Posterior cingulate gyrus (tissue), 11 donors: ENCODE measurements at places on chromosomes 2 and 18.

- no peak for DNase-seq
Measured at GRCh38 chr18:55013086-55013485, 53.8 kb upstream of the CCDC68 start.

- DNase-seq = peak; percentile 82
Measured at GRCh38 chr2:232628466-232629128, 4.8 kb upstream of the EFHD1 start.

DNA sequence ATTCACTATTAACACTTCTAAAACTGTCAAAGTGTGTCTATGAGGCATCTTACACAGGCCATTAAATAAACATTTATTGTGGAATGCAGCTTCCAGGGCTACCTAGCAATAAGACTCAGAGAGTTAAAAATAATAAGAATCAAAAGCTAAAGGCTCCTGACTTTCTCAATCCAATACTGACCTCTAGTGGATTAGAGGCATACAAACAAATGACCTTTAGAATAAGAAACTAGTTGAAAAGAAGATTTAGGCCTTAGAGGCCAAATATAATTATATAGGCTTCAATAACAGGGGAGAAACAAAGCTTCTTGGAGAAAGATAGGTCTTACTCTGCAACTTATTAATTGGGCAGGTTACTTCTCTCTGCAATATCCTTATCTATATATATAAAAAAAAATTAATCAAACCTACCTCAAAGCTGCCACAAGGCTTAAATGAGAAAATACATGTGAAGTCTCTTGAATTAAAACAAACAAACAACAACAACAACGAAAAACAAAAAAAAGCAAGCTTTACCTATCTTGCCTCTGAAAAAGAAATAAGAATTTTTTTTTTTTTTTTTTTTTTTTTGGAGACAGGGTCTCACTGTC, 246.1 kb downstream of the EXOC6B start:
- DNase-seq = no peak

GRCh38 chr2:236689981-236690380, 120.4 kb downstream of the ACKR3 start:
- no peak for DNase-seq

GRCh38 chr2:65231892-65232477, 4.4 kb downstream of the ACTR2 start:
- DNase-seq = no peak

- no peak for DNase-seq
Measured at GRCh38 chr2:190641469-190641868, 7.4 kb upstream of the NAB1 start.

DNA sequence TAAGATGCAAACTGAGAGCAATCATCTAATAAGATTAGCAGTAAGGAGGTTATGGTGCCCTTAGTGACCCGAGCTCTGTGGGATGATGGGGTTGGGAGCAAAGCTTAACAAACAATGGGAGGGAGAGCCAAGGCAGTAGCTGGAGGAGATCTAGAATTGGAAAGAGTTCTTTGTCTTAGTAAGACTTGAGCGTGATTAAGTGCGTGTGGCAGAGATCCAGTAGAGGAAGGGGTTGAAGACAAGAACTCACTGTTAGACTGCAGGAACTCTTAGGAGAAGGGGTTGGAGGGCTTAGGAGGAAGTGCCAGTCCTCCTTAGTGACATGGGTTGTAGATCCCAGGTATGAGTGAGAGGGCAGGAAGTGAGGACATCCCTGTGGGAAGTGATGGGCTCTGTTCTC, 184.7 kb downstream of the GFPT1 start:
- no peak for DNase-seq

DNA sequence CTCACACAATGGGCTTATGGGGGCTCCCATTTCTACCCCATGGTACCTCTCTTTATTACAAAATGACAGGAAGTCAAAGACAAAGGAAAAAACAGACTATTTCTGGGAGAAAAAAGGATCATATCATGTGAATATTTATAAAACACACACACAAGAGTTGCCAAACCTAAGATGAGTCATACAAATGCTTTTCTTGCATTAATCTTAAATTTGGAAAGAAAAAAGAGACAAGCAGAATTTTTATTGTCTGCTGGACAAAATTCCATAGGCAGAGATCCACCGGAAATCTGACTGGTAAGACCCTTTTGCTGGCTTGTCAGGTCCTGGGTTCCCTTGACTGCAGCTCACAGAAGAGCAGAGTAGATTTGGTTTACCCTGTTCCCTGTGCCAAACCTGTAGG, 1732.3 kb upstream of the PIK3C3 start:
- DNase-seq = no peak

DNA sequence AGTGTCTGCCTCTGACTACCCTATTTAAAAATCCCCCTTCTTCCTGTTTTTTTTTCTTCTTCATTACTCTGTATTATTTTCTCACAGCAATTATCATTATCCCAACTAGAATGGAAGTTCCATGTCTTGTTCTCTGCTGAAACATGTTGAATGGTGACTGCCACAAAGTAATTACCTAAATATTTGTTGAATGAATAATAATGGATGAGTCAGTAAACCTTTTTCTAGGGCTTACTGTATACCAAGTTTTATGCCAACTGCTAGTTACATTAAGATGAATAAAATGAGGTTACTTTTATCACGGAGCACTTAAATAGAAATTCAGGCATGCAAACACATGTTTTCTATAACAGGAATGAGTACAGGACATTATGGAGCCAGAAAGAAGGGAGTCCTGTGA, 490.6 kb downstream of the THSD7B start:
- DNase-seq = no peak

GRCh38 chr18:44548291-44549221, 132.1 kb upstream of the SETBP1 start:
- no peak for DNase-seq

- no peak for DNase-seq
Measured at GRCh38 chr2:48471048-48471474, 58.9 kb upstream of the STON1 start.

DNA sequence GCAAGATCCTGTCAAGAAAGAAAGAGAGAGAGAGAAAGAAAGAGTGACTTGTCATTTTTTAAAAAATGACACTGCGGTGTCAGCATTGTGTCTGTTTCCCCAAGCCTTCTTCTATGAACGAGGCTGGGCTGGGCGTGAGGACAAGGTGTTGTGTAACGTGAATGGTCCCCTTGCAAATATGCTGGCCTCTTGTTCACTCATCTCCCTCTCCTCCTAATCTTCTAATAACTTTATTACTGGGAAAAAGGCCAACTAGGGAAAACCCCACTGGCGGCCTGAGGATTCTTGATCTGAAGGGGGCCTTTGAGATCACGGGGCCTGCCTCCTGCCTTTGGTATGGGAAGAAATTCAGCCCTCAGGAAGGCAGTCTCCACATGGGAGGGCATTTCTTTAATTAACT, 163.1 kb downstream of the MIB1 start:
- no peak for DNase-seq

DNA sequence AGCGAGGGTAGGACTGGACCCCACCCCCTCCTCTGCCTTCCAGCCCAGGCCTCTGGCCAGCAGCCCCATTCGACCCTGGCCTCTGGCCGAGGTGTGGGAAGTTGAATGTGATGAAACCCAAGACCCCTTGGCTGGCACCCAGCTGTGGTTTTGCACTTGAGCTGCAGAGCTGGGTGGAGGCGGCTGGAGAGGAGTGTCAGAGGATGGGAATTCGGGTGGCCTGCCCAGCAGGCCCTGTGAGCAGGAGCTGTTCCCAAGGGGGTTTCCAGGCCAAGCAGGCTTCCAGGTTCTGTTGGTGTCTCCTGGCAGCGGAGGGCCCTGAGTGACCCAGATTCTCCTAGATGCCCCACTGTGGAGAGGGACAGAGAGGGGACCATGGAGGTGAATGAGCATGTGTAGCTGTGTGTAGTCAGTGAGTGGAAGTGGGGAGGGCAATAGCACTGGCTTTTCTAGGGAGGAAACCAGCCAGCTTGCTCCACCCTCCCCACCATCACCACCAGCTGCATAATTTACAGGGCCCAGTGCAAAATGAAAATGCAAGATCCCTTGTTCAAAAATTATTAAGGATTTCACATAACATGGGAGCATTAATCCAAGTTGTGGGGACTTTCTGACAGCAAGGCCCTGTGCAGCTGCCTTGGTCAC, 172.2 kb upstream of the HAAO start:
- no peak for DNase-seq

- no peak for DNase-seq
Measured at GRCh38 chr2:70921839-70922234, 13.9 kb upstream of the ATP6V1B1 start.

- DNase-seq = no peak
Measured at GRCh38 chr2:223082706-223083105, 30.7 kb downstream of the KCNE4 start.

DNA sequence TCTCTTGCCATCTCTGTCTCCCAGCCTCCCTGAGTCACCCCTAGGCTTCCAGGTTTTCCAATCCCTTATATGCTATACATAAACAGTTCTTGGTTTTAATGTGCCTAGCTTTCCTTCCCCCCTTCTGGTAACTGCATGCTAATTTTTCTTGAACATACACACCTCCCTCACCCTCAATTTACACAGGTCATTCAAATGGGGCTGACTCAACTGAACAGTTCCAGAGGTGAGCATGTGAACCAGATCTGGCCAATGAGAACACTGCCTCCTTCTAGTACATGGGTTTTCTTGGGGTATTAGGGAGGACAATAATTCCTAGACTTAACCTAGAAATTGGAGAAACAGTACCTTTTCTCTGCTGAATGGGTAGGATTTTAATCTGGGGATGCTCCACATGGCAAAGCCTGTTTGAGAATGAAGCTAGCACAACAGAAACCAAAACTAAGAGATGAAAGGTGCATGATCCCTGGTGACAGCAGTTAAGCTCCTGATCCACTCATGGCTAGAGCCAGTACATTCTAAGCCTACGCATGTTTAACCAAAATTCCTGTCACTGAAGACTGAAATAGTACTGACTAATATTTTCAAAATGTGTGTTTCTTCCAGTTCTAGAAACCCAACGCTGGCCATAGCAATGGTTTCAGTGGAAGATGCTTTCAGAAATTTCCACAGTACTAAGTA, 11.8 kb downstream of the SLC25A12 start:
- DNase-seq = no peak

GRCh38 chr2:64904413-64905329, 84.5 kb upstream of the SLC1A4 start:
- DNase-seq = no peak
